Right forelimb (tissue), 1 donor: ENCODE measurements at places on chromosomes 5 and 9.

DNA sequence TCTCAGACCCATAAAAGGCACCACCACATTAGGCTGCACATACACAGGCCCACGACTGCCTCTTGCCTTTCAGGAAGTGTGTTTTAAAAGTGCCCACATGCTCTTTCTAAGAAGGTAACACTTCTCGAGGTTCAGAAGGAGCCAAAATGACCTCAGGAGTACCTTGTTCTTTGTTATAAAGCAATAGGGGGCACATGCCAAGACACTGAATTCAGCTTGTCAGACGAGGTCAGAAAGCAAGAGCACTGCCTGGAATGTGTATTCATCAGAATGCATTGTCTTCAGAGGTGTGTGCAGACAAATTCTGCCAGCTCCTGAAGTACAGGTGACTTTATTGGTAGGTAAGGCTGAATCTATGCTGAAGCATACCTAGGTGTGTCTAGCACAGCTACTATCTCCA, 114.5 kb upstream of the IRX1 start:
- DNase-seq = no peak

DNA sequence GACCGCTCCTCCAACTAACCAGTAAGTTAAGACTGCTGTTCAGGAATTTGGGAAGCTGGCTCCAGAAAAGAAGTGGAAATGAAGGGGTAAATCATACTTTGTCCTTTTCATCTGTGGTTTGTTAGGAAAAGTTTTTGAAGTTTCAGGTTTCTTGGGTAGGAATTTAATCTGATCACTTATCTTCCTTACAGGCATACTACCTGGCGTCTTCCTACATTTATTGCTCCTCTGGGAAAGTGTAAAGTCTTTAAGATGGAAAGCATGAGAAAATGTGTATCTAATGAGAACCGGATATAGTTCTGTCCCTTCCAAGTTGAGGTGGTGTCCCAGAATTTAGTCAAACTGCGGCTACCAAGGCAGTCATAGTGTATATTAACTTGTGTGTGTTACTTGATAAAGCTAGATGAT, 1.3 kb downstream of the RASA1 start:
- no peak for DNase-seq

DNA sequence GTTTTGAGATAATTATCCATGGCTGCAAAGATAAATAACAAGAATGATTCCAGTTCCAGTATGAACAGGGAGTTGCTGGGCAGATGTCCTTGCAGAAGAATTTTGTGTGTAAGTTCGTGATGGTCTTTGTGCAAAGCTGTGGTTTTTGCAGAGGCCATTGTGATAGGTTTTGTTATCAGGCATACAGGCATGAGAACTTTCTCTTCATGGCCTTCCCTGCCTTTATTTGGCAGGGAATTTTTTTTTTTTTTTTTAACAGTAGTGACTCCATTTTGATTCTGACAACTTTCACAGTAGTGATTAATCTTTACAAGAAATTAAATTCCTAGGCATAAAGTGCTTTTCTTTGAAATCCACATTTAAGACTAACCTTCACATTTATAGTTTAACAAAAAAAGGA, 1999.5 kb upstream of the CDH6 start:
- no peak for DNase-seq

GRCh38 chr9:113528088-113528487, 64.6 kb downstream of the RGS3 start:
- DNase-seq = no peak

GRCh38 chr5:3320317-3320875, 275.2 kb upstream of the IRX1 start:
- DNase-seq = no peak

DNA sequence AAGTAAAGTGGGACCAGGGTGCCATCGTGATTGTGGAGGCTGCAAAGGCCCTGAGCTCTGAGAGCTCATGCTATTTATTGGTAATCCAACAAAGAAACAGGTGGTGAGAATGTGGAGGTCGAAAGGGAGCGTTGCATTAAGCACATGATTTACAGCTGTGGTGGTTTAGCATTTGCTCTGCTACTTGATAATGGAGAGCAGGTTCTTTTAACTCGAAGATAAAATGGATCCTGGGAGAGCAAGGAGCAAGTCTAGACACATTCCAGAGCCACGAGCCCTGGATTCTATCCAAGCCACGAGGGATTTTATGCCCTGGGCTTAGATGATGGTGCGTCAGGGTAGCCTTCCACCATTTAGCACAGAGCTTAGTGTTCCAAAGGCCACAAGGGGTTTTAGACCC, 1710.1 kb upstream of the CDH9 start:
- no peak for DNase-seq

GRCh38 chr5:93705896-93706295, 35.5 kb downstream of the POU5F2 start:
- DNase-seq = no peak
